Activated naive CD4-positive, alpha-beta T cell treated with anti-CD3 and anti-CD28 coated beads for 36 hours (primary cell): ENCODE measurements at places on chromosomes 7 and 10. TPM values are rescaled to one million over a fixed set of nuclear protein-coding genes. Genes with fewer than 3 reads are reported as not detected.

DNA sequence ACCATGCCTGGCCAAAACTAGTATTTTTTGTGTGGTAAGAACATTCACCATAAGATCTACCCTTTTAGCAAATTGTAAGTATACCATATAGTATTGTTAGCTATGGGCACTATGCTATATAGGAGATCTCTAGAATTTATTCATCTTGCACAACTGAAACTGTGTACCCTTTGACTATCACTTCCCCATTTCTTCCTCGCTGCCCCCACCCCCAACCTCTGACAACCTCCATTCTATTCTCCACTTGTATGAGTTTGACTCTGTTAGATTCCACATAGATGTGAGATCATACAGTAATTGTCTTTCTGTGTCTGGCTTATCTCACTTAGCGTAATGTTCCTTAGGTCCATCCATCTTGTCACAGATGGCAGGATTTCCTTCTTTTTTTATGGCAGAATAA, 3.6 kb downstream of the CASP7 start:
- H3K4me1 ChIP-seq = peaks cover 45% of the 10 kb centered on the region
- H3K4me3 ChIP-seq = no peak overlapping the region
- no peak overlapping the region for H3K27ac ChIP-seq
- H3K36me3 ChIP-seq = peaks cover 31% of the 10 kb centered on the region
- no peaks in the 10 kb centered on the region for H3K27me3 ChIP-seq

GRCh38 chr7:69036301-69036700, 562.0 kb upstream of the AUTS2 start:
- no peaks in the 10 kb centered on the region for H3K27me3 ChIP-seq
- DNase-seq = no peak
- no peaks in the 10 kb centered on the region for H3K36me3 ChIP-seq
- no peak overlapping the region for H3K4me3 ChIP-seq
- no peak overlapping the region for H3K27ac ChIP-seq

DNA sequence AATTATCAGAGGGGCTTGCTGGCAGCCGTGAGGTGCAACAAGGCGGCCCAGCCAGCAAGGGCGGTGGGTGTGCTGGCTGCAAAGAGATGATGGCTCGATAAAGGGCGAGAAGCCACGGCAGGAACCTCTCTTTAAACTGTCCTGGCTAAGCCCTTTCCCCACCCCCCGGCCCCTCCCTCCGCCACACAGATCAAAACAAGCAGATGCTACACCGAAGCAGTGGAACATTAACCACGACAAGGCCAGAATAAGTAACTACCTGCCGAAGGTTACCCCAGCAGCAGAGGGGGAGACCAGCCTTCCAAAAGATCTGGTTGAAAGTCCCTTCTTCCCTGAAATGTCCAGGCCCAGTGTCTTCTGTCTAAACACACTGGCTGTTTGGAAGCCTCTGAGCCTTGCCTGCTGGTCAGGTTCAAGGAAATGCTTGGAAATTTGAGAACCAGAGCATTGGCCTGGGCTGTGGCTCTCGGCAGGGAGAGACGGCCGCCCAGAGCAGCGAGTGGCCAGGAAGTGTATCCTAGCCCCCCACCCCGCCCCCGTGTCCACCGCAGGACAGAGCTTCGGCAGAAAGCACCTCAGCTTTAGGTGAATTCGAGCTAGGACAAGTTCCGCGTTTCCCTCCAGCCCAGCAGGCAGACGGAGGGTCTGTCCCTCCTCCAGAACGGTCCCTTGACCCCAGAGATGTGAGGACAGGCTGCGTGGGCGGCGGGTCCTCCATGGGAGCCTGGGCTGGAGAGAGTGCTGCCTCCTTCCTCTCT, 2.1 kb downstream of the FAM20C start:
- H3K36me3 ChIP-seq = no peaks in the 10 kb centered on the region
- peaks cover 3% of the 10 kb centered on the region for H3K4me1 ChIP-seq
- no peak for DNase-seq
- no peak overlapping the region for H3K27ac ChIP-seq

Gene COL26A1
- not detected for total RNA-seq

Gene CPN1
- total RNA-seq = not detected

- DNase-seq = no peak
- no peak overlapping the region for H3K4me3 ChIP-seq
- H3K27me3 ChIP-seq = peaks cover 1% of the 10 kb centered on the region
- no peaks in the 10 kb centered on the region for H3K4me1 ChIP-seq
- no peak overlapping the region for H3K27ac ChIP-seq
- H3K36me3 ChIP-seq = no peaks in the 10 kb centered on the region
Measured at GRCh38 chr7:21064698-21065648, 278.3 kb upstream of the SP8 start.

Gene CCDC3
- 0.14 TPM for total RNA-seq

DNA sequence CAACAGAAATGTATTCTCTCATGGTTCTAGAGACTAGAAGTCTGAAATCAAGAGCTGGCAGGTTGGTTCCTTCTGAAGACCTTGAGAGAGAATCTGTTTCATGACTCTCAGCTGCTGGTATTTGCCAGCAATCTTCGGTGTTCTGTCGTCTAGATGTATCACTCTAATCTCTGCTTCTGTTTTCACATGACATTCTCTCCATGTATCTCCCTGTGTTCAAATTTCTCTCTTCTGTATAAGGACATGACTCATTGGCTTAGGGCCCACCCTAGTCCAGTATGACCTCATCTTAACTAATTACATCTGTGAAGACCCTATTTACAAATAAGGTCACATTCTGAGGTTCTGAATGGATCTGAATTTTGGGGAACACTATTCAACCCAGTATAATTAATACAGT, 82.3 kb downstream of the ANKRD7 start:
- H3K4me1 ChIP-seq = no peaks in the 10 kb centered on the region
- H3K27ac ChIP-seq = no peak overlapping the region
- no peaks in the 10 kb centered on the region for H3K36me3 ChIP-seq
- no peak for DNase-seq

Gene ODAD2
- total RNA-seq = 0.22 TPM

GRCh38 chr7:77498659-77499379, 38.3 kb upstream of the PTPN12 start:
- no peak for DNase-seq
- no peaks in the 10 kb centered on the region for H3K36me3 ChIP-seq
- H3K4me3 ChIP-seq = no peak overlapping the region
- no peaks in the 10 kb centered on the region for H3K4me1 ChIP-seq

- H3K36me3 ChIP-seq = no peaks in the 10 kb centered on the region
- H3K4me1 ChIP-seq = no peaks in the 10 kb centered on the region
- H3K4me3 ChIP-seq = no peak overlapping the region
- no peak overlapping the region for H3K27ac ChIP-seq
- no peak for DNase-seq
Measured at GRCh38 chr10:90180886-90181691, 479.7 kb downstream of the KIF20B start.

GRCh38 chr10:35464825-35465456, 128.6 kb downstream of the CCNY start:
- no peak overlapping the region for H3K27ac ChIP-seq
- H3K27me3 ChIP-seq = no peaks in the 10 kb centered on the region
- H3K4me3 ChIP-seq = no peak overlapping the region
- H3K4me1 ChIP-seq = peaks cover 57% of the 10 kb centered on the region

DNA sequence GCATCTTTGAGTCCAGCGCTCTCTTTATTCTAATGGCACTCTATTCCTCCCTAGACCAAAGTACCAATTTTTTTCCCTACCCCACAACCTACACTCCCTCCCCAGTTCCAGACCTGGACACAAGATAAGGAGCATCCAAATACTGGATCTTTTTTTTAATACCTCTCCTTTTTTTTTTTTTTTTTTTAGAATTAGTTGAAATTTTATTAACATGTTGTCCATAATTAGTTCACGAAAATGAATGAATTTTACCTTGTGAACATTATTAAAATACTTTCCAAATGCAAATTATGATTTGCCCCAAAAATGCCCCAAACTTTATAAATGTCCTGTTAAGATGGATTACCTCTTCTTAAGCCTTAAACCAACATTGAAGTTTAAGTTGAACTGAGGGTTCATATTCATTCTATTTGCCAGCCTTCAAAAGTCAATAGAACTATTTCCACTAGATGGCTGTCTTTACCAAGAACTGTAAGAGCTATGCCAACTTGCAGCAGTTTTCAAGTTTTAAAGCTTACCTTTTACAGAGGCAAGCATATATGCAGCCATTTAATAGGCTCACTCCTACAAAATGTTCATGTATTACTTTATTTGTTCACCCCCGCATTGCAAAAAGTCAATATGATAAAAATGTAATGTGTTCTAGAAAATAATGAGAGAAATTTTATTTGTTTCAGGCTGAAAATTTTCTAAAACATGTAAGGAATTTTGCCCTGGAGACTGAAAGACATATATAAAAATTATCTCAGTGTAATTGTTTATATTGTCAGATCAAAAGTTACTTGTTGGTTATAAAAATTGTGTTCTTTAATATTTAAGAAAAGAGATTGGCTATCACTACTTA, 39.7 kb upstream of the TNKS2 start:
- peaks cover 6% of the 10 kb centered on the region for H3K4me1 ChIP-seq
- H3K36me3 ChIP-seq = no peaks in the 10 kb centered on the region
- no peak for DNase-seq

Gene NUTM2E
- 0.07 TPM for total RNA-seq

Gene GHRHR
- not detected for total RNA-seq

GRCh38 chr7:671415-672042, 55.0 kb upstream of the DNAAF5 start:
- H3K27me3 ChIP-seq = no peaks in the 10 kb centered on the region
- DNase-seq = no peak
- no peak overlapping the region for H3K27ac ChIP-seq
- H3K4me1 ChIP-seq = no peaks in the 10 kb centered on the region
- no peak overlapping the region for H3K4me3 ChIP-seq

Gene TUBAL3
- total RNA-seq = not detected

DNA sequence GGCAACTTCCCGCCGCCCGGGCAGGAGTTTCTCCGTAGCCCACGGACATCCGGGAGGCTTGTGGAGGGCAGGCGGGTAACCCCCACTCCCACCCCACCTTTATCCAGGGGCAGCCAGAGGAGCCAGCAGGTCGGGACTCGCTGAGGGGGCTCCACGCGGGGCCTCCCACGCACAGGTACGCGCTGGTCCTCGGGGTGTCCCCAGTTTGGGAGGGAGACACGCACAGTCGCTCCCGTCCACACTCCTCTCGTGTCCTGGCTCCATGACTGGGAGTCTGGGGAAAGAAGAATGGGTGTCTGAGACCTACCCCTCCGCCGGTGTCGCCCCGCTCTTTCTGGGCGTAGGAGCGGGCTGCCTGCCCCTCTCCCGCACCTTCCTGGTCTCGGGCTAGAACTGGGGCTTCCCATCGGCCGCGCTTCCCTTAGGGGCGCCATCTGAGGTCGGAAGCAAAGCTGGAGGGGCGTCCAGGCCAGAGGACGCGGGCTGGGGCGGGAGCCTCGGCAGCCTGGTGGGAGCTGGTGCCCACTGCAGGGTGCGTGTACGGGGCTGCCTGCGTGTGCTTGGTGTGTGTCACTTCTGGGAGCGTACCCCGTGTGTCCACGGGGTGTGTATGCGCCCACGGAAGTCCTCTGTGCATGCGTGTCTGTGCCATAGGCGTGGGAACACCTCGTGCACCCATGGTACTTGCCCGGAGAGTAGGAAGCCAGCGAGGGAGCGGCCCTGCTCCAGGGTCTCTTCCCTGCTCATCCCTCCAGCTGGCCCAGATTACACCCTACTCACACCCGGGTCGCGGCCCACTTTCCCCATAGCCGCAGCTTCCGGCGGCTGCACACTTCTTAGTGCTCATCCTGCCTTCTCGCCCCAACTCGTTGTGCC, 73.0 kb upstream of the LEP start:
- H3K4me1 ChIP-seq = peaks cover 8% of the 10 kb centered on the region
- no peaks in the 10 kb centered on the region for H3K36me3 ChIP-seq
- H3K4me3 ChIP-seq = peak overlapping the region; percentile 47

DNA sequence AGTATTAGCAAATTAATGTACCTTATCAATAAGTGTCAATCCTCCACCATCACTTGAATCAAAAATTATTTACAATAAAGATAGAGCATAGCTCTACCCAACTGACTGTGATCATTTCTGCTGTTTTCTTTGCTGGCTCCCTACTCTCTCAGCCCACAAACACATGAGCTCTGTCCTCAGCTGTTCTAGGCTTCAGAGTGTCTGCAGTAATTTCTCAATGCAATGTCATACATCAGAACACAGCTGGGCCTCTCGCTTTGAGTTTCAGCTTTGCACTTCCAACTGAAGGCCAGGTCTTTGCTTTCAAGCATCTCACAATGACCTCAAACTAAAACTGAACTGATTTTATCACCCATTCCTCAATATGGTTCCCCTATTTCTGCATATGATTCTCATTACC, 55.7 kb downstream of the RNF133 start:
- H3K36me3 ChIP-seq = no peaks in the 10 kb centered on the region
- H3K27ac ChIP-seq = no peak overlapping the region
- no peaks in the 10 kb centered on the region for H3K27me3 ChIP-seq
- H3K4me1 ChIP-seq = no peaks in the 10 kb centered on the region

Gene PNLIP
- not detected for total RNA-seq

Gene ANKRD61
- total RNA-seq = not detected

GRCh38 chr10:80878330-80878729, 340.6 kb downstream of the SH2D4B start:
- H3K27ac ChIP-seq = no peak overlapping the region
- H3K4me3 ChIP-seq = no peak overlapping the region

Gene SEMA3C
- total RNA-seq = not detected

- H3K36me3 ChIP-seq = peaks cover 16% of the 10 kb centered on the region
- H3K27ac ChIP-seq = no peak overlapping the region
- no peak overlapping the region for H3K4me3 ChIP-seq
- H3K27me3 ChIP-seq = no peaks in the 10 kb centered on the region
Measured at GRCh38 chr7:65892161-65892560, 19.3 kb downstream of the VKORC1L1 start.
